ENCODE measurements at places on chromosomes 12 and 14. TPM values are rescaled to one million over a fixed set of nuclear protein-coding genes. Genes with fewer than 3 reads are reported as not detected.

HSPA2 gene
- total RNA-seq = 9.9 TPM

HPD gene
- 0.26 TPM for total RNA-seq

GPRC5D gene
- not detected for total RNA-seq

SLC10A1 gene
- total RNA-seq = not detected

GRCh38 chr12:126847005-126847629 is 1419.9 kb upstream of the TMEM132C start:
- DNase-seq = no peak

DNA sequence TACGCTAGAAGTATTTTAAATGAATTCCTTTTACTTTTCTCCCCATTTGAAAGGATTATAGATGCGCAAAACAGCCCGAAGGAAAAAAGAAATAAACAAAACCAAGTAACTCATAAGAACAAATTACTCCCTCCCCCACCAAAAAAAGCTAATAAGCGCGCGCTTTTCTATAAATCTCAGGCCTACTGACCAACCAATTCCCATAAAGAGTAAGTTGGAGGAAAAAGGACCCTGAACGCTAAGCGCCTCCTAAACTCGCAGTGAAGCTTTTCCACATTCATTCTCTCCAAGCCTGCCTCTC is 588 bp downstream of the MBIP start:
- DNase-seq = no peak

GRCh38 chr12:96902076-96902475 is 5.0 kb upstream of the NEDD1 start:
- no peak for DNase-seq

DNA sequence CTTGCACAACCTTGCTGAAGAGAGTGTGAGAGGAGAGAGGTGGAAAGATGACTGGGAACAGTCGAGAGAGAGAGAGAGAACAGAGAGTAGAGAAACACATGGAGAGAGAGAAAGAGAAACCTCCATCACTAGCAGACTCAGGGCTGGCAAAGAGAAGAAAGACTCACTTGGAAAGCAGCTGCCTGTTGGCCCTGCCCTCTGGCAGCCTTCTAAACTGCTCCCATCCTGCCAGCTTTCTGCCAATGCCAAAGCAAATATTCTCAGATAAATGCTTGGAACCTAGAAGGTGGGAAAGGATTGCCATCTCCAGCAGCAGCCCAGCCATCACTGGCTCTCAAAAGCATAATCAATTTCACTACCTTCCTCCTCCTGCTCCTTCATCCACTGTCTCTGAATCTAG is 107.9 kb upstream of the WSCD2 start:
- DNase-seq = no peak

GRCh38 chr12:57632073-57632957 is 686 bp downstream of the B4GALNT1 start:
- DNase-seq = peak; percentile 32

GRCh38 chr12:13948621-13949020 is 32.8 kb downstream of the GRIN2B start:
- DNase-seq = no peak

DNA sequence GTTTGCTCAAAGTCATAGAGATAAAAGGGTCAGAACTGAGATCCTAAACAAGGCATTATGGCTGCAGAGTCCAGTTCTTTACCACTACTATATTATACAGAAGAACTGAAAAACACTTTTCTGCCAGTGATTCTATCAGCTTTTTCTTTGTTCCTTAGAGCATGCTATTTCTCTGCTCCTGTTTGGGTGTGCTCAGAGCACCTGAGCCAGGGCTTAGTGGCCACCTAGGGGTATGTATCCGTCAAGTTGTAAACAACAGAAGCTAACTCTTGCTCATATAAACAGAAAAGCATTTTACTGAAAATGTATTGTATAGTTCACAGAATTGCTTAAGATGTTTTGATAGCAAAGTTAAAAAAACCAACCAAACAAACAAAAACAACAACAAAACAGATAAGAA is 470.8 kb downstream of the SLC16A7 start:
- no peak for DNase-seq

- DNase-seq = peak; percentile 98
These were observed 14.5 kb upstream of the IL22 start for GRCh38 chr12:68267892-68268396.

DNA sequence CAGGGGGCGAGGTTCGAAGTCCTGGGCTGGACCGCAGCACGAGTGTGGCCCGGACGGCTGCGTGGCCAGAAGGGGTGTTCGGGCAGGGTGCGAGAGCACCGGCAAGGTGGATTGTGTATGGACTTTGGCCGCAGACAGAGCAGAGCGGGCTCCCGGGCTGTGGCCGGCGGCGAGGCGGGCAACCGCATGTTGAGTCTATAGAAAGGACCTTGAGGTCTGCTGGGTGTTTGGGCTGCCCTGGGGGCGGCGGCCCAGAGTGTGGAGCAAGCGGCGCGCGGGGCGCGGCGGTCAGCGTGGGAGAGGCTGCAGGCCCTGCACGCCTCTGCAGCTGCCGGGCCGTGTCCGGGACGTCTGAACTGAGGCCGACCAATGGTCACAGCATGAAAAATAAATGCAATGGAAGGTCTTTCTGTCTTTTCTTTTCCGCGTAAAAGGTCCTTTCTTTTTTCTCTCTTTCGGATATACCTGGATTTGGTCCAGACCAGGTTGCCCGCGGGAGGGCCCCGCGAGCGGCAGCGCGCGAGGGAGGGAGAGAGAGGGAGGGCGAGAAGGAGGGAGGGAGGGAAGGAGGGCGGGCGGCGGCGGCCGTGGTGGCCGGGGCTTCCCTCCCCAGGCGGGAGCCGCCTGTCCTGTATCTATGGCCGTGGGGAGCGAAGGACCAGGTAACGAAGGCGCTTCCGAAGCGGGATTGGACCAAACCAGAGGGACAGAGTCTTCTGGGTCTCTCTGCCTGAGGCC is 5.5 kb upstream of the HOXC9 start:
- DNase-seq = no peak

GRCh38 chr12:53820514-53821306 is 68.9 kb upstream of the CISTR start:
- peak; percentile 31 for DNase-seq

DNA sequence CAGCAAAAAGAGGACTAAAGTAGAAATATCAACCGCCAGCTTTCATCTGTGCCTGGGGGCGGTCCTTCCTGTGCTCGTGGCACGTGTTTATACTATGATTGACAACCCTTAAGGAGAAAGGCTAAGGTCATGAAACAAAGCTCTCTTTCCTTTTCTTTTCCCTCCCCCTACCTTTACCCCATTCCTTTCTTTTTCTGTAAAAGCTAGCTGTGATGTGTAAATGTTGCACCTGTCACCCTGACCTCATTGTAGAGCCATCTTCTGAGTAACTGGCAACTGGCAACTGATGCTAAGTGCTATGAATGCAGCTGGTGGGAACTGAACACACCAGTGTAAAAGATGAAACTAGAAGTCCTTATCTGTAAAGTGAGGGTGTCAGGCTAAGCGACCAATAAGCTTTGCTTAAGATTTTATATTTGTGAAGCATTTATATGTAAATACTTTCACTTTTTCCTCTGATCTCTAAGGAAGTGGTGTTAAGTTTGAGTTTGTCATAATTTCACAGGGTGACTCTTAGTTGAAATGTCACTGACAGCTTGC is 102.8 kb upstream of the BCAT1 start:
- no peak for DNase-seq

DNA sequence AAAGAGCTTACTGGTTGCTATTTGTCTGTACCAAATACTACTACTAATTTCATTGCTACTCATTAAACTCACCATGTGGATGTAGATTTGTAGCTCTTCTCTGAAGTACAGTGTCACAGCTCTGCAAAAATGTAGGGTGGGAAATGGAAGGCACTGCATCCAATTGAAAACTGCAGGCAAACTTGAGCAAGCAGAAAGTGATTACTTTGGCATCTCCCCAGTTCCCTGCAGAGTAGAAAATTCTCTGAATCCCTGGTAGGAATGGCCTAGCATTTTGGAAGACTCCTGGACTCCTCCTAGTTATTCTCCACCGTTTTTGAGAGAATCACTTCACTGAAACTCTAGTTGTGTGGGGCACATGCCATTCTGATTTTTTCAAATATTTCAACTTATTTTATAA is 239.1 kb downstream of the DIO2 start:
- no peak for DNase-seq

GRCh38 chr12:47039079-47039478 is 40.3 kb upstream of the PCED1B start:
- DNase-seq = no peak

GRCh38 chr12:80175307-80175930 is 76.1 kb downstream of the OTOGL start:
- DNase-seq = no peak

GRCh38 chr12:51921017-51921725 is 13.9 kb downstream of the ACVRL1 start:
- DNase-seq = no peak

DNA sequence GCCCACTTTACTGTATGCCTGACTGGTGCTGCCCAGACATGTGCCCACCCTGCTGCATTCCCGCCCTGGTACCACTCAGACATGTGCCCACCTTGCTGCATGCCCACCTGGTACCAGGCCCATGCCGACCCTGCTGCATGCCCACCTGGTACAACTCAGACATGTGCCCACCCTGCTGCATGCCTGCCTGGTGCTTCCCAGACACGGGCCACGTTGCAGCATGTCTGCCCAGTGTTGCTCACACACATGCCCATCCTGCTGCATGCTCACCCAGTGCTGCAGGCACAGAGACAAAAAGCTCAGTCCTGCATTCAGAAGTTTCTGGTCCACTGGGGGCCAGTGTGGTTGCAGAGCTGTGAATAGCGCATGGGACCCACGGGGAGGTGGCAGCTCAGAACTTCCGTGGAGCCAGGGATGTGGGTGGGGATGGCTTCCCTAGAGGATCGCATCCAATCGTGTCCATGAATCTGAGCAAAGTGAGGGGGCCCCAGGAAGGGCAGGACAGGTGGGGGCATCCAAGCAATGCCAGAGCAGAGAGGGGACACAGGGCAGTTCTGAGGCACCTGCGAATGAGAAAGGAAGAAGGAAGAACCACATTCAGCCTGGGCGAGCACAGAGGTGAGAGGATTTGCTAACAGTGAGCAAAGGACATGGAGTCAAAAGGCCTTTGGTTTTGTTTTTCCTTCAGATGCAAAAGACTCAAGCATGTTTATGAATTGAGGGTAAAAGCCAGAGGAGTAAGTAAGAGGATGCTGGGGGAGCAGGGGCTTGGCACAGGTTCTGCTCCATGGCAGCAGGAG is 175.9 kb upstream of the C14orf180 start:
- DNase-seq = no peak

- DNase-seq = no peak
These were observed 220.4 kb downstream of the ATP23 start for GRCh38 chr12:58161773-58162172.

DNA sequence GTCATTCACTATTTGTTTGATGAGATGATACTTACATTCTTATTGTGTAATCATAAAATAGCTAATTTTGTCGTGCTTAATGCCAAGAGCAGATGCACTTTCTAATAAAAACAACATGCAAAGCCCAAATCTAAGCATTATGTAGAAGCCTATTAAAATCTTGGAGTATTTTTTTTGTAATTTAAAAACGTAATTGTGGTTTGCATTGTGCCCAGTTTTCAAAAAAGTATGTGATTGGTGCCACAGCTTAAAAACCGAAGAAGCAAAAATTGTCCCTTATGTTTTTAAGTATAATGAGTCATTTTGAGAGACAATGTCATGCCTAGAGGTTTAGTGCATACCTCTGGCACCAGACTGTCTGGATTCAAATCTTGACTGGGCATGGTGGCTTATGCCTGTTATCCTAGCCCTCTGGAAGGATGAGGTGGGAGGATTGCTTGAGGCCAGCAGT is 464.8 kb upstream of the RGS6 start:
- peak; percentile 58 for DNase-seq
